ENCODE measurements at places on chromosomes 16 and 17. TPM values are rescaled to one million over a fixed set of nuclear protein-coding genes. Genes with fewer than 3 reads are reported as not detected.

GRCh38 chr16:73480381-73480780 lies 432.5 kb upstream of the ZFHX3 start:
- DNase-seq: no peak

DNA sequence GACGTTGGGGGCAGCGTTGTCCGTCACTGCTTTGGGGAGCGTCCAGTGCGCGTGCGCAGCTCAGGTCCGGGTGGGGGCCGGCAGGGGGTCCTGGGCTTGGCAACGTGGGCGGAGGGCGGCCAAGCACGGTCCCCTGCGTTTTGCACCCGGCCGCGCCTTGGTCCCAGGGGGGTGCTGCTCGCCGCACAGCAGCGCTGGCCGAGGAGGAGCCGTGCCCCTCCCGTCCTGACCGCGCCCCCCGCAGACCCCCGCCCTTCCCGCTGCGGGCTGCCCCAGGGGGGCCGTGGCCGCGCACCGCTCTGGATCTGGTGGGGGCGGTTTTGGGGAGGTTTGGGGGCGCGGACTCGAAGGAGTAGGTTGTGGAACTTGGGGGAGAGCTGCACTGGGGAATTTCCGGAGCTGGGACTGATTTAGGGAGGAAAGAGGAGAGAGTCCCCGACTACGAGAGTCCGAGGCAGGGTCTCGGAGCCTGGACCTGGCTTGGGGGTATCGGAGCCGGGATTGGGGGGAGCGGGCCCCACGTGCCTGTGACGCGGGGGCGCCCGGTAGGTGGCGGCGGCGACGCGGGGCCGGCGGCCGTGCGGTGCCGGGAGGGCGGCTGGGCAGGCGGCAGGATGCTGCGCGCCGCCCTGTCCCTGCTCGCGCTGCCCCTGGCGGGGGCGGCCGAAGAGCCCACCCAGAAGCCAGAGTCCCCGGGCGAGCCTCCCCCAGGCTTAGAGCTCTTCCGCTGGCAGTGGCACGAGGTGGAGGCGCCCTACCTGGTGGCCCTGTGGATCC lies at the start of gene SLC9A5:
Gene SLC9A5 (plus strand): TSS at position 579 of the 777 bp plus-strand sequence. CDS start 36 bp downstream, at position 615.
- DNase-seq: peak; percentile 86

- no peak for DNase-seq
These were observed 46.9 kb upstream of the NLK start for GRCh38 chr17:27995554-27995953.

DNA sequence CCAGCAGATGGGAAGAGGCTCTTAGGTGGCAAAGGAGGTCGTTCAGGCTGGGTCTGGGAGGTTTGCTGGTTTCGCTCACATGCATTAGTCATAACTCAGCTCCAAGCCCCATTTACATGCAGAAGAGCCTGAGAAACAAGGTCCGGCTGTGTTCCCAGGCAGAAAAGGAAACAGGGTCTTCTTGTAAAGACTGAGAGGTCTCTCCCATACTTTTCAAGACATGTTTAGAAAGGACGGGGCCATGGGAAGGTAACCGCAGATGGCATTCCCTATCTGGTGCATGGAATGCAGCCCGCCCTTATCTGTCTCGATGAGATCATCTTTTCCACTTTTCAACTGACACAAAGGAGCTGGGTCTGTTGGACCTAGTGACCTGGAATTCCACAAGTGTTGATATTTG lies 389.0 kb upstream of the CDH11 start:
- no peak for DNase-seq

DNA sequence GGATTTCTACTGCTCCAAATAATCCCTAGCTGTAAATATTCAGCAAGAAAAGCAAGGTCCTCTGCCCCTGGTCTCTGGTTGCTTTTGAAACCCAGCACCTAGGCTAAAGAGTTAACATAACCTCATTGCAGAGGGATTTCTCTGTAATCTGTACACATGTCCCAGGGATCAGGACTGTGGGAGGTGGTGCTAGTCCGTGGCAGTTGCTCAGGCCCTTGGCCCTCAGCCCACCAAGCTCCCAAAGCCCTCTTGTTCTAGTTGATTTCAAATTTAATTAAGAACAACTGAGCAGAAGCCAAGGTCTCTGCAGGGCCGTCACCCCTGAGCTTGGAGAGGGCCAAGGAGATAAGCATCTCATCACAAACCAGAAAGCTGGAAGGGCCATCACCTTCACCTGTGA lies 181.1 kb downstream of the SOX9 start:
- no peak for DNase-seq

DNA sequence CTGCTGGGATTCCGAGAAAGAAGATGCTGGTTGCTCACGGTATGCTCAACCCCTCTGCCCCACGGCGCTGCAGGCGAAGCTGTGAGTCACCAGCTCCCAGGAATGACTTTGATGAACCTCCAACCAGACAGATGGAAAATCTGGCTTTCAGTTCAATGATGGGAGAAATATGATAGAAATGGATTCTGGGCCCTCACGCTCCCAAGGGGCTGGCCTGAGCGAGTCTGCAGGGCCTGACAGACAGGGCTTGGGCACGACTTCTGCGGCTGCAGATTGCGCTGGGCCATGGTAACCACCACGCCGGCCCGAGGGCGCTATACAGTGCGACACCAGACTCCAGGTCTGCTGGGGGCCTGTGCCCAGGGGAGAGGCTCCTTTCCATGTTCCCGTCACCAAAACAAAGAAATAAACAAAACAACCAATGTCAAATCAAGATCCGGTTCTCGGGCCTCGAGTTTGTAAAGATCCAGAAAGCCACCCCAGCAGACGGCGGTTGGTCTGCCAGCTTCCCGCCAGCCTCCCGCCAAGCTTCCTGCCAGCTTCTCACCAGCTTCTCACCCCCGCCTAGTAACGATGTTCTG lies 11.1 kb upstream of the ABR start:
- no peak for DNase-seq

CCL7 gene
- 0.50 TPM for polyA plus RNA-seq

AGRP gene
- polyA plus RNA-seq: not detected

SDR42E2 gene
- not detected for polyA plus RNA-seq

PRSS21 gene
- polyA plus RNA-seq: not detected

ABCC12 gene
- not detected for polyA plus RNA-seq
